Fibroblast of the conjunctiva (primary cell): ENCODE measurements at places on chromosomes 3 and 15.

DNA sequence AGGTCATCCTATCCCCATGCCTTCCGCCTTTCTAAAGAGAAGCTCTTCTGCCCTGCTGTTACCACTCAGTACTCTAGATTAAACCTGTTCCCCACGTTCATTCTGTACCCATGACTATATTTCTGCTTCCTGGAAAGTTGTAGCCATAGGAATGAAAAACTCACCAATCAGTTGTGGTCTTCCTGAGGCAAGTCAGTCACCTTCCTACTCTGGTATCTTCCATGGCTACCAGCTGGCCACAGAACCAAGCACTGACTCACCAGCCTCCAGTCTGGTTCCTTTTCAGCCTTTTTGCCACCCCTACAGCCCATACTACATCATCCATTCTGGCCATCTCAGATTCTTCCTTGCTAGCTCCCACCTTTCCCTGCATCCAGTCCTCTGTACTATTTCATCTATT, 46.4 kb downstream of the TMEM44 start:
- no peak for DNase-seq

DNA sequence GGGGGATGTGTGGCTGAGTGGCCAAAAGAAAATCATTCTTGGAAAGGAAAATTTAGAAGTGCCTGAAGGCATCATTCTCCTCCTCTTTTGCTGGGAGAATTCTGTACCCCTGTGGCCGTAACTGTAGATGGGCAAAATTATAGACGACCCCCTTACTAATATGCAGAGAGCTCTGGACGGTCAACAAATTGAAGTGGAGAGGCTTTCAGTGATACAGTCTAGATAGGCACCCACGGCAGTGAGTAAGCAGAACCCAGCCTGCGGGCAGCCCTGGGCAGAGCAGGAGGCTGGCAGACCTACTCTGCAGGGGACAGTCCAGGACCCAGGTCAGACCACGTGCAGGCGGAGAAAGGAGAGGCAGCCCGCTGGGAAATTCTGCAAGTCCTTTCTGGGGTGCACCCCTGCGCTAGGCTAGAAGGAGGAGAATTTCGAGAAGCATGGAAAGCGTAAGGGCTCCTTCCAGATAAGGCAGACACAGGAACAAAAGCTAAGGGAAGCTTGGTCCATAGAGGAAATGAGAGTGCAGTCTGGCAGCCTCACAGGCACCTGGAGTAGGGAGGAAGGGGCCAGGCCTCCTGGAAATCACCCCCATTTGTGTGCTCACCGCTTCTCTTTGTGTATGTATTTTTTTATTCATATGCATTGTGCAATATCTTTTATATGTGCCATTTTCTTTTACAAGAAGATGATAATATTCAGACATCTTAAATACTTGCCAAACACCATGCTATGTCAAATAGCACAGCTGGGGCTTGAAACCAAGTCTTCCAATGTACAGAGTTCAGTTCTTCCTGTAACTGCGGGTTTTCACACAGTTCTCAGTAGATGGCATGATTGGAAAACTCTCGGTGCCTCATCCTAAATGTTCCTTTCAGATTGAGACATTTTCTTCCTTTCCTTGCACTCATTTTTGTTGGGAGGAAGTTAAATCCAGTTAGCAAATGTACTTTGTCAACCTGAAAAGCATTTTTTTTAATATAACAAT, 40.2 kb downstream of the LRRK1 start:
- no peak for DNase-seq

GRCh38 chr3:184693011-184693975, 18.6 kb downstream of the MAGEF1 start:
- no peak for DNase-seq

GRCh38 chr3:112109322-112109721, 23.1 kb downstream of the C3orf52 start:
- DNase-seq: no peak

DNA sequence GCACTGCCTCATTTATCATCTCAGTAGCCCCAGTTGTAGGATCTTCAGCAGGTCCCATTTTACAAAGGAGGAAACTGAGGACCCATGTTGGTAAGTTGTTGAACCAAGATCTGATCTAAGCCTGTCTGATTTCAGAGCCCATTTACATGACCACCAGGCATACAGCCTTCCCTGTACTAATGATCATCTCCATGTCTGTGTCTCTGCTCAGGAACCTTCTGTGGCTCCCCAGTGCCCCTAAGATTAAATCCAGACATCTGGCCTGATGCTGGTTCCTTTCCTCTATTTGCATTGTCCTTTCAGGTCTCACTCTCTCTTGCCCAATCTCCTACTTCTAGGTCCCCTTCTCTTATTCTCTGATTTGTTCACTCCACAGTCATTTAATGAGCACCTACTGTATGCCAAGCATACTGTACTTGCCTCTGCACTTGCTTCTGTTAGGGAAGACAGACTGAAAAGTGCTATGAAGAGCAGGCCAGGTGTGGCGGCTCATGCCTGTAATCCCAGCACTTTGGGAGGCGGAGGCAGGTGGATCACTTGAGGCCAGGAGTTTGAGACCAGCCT, 32.4 kb downstream of the ATP2B2 start:
- DNase-seq: no peak

DNA sequence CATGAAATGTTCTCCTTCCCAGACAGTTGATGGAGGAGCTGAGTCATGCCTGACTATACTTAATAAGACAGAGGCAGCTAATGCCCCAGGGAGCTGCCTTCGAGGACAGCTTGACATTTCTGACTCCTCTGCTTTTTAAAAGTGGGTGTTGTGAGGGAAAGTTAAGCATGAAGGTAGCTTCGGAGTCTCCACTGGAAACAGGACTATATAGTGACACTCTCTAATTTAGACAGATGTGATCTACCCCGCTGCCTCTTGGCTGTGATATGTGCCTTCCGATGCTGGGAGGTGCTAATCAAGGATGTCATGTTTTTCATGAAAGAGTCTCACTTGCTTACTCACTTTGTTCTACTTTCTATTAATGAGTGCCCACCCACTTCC, 72.7 kb downstream of the IL1RAP start:
- peak; percentile 9 for DNase-seq

GRCh38 chr15:67185621-67186225, 68.7 kb downstream of the AAGAB start:
- DNase-seq: no peak

DNA sequence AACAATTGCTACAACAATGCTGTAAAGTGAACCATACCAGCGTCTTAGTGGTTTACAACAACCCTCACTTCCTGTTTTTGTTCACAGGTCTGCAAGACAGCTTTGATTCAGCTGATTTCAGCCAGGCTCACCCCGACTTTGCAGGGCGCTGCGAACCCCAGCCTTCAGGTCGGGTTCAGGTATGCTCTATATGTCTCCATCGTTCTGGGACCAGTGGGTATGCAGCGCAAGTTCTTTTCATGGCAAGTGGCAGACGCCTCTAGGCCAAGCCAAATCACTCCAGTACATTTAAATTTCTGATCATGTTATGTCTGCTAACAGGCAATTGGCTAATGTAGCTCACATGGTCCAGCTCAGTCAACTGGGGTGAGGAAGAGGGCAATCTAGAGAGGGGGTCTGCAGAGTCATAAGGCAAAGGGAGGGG, 52.4 kb upstream of the RGMA start:
- no peak for DNase-seq

- no peak for DNase-seq
Measured at GRCh38 chr15:33114374-33114717, 80.2 kb downstream of the FMN1 start.

DNA sequence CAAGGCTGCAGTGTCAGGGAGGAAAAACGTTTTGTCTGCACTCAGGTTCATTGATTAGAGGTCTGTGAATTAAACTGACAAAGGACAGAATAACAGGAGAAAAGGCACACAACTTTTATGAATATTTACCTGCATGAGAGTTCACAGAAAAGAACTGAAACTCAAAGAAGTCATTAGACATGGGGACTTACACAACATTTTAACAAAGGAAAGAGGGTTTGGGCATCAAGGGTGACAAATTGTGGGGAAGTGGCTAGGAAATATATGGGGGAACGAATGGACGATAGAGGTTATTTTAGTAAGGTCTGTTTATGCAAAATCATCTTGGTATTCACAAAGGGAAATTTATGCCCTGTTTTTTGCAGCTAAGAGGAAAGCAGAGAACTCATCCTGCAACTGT, 65.6 kb upstream of the C15orf39 start:
- DNase-seq: no peak

DNA sequence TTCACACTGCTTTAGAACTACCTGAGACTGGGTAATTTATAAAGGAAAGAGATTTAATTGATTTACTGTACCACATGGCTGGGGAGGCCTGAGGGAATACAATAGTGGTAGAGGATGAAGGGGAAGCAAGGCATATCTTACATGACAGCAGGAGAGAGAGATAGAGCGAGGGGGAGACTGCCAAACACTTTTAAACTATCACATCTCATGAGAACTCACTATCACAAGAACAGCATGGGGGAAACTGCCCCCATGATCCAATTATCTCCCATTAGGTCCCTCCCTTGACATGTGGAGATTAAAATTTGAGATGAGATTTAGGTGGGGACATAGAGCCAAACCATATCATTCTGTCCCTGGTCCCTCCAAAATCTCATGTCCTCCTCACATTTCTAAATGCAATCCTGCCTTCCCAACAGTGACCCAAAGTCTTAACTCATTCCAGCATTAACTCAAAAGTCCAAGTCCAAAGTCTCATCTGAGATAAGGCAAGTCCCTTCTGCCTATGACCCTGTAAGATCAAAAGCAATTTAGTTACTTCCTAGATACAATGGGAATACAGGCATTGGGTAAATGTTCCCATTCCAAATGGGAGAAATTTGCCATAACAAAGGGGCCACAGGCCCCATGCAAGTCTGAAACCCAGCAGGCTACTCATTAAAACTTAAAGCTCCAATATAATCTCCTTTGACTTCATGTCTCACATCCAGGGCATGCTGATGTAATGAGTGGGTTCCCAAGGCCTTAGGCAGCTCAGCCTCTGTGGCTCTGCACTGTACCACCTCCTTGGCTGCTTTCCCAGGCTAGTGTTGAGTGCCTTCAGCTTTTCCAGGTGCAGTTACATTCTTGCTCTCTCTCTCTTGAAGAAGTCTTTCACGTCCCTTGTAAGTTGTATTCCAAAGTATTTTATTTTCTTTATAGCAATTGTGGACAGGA, 481.7 kb upstream of the TGFBR2 start:
- no peak for DNase-seq

DNA sequence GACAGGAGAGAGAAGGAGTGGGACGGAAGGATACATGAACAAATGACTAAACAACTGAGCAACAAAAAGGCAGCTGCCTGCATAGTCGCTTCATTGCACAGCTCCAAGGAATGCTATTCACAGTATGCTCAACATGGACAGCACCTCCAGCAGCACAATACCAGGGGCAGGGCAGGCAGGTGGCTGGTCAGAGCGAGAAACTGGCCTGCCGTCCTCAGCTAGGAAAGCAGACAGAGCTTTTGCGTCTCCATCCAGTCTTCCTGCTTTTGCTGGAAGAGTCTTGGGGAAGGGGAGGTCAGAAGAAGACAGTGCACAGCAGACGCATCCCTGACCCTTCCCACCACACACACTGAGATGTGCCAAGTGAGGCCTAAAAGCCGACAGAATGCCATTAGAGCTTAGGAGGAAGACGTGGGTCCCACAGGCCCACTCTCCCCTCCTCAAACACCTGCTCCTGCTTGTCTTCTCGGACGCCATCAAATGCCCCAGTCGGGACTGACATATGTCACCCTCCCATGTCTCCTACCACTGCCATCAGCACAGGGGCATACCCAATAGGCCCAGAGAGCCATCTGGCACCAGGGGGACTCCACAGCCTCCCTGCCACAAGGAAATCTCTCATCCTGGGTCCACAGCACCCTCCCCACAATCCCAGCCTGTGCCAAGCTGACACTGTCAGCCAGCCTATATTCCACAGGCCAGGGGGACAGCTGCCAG, 3.9 kb downstream of the RAB6B start:
- no peak for DNase-seq

DNA sequence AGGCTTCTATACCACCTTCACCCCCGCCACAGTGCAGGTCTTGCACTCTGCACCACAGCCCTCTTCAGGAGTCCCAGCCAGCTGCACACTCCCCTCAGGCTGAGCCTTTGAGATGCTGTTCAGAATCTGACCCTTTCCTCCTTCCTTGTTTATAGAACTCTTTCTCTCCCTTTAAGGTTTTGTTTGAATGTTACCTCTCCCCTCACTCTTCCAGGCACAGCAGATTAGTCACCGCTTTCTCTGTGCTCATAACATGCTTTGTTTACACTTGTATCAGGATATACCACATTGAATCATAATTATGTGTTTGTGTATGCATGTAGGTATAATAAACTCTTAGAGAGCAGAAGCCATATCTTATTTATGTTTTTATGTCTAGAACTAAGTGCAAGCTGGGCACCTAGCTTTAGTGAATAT, 168.4 kb upstream of the BCL6 start:
- DNase-seq: no peak

GRCh38 chr3:62562596-62562995, 189.2 kb upstream of the FEZF2 start:
- DNase-seq: no peak

GRCh38 chr3:85627932-85628331, 669.1 kb downstream of the CADM2 start:
- DNase-seq: no peak

DNA sequence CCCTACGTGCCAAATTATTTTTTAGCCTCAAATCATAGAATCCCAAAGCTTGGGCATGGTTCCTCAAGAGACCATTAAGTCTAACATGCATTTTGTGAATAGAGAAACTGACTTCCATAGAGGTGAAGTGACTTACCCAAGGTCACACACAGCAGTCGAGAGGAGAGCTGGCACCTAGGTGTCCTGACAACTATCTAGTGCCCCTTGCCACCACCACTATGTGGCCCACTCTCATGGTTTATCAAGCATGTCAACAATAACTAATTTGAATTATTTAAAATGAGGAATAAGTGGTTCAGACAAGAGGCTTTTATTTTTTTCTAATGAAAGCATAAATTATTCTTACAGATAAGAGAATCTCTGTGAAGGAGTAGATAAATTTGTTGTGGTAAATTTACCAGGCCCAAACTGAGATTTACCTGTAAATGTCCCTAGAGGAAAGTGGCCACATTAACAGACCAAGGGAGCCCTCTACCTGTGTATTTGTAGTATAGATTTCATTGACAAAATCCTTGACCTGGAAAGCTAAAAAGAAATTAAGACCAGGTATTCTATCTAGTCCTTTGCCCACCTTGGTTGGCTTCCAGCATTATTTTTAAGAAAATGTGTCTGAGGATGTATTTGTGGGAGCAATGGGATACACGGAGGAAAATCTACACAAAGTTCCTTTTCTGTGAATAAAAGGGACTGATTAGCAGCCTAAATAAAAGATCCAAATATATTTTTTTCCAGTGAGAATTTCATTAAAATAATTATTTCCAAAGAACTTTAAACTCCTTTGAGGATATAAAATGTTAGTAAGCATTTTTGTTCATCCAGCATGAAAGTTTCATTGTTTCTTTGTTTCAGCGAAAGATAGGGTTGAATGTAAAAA, 49.1 kb downstream of the IQCH start:
- DNase-seq: no peak
